ENCODE measurements at places on chromosomes 1 and 21.

DNA sequence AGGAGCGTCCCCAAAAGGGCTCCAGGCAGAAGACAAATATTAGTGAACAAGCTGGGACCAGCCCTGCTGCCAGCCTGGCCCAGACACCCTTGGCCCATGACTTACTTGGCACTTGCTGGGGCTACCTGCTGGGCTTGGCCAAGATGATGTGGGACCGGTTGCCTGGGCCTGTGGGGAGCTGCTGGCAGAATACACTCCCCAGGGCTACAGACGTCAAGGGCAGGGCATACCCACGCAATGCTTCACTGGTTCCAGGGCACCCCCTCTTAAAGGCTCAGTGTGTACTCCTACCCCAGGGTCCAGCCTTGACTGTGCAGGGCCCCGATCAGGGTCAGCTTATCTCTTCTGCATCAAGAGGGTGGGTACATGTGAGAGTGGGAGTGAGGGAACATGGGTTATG lies 106.5 kb upstream of the SLC2A1 start:
- no peak for DNase-seq

DNA sequence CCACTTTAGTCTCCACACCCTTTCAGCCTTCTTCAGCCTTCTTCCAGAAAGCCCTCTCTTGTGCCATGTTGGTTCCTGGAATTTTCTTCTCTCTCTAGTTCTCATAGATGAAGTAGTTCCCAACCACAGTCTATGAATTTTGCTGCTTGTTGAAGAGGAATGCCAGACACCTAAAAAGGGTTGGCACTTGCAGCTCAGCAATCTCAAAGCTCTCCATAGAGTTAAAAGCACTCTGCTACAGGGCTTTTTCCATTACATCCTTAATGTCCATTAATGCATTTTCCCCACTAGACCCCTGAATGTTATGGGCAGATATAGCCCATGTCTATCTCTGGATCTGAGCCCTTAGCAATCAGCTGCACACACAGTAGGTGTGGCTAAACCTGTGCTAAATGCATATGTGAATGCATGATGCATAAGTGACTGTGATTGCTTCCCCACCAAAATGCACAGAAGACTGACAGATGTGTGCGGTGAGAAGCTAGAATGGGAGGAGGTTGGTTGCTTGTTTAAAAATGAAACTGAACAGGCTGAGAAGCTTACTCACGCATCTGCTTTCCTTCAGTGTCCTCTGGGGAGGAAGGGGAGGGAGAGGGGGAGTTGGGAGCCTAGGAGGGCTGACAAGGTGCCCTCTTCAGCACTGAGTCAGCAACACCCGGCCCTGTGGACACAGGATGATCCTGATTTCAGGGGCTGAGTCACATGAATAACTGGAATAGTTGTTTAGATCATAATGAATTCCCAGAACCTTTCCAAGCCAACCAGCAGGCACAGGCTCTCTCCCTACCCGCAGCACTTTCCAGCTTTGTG lies 146.1 kb upstream of the FGGY start:
- DNase-seq: peak; percentile 66

- DNase-seq: no peak
Measured at GRCh38 chr1:165496501-165496900, 47.3 kb upstream of the LRRC52 start.

DNA sequence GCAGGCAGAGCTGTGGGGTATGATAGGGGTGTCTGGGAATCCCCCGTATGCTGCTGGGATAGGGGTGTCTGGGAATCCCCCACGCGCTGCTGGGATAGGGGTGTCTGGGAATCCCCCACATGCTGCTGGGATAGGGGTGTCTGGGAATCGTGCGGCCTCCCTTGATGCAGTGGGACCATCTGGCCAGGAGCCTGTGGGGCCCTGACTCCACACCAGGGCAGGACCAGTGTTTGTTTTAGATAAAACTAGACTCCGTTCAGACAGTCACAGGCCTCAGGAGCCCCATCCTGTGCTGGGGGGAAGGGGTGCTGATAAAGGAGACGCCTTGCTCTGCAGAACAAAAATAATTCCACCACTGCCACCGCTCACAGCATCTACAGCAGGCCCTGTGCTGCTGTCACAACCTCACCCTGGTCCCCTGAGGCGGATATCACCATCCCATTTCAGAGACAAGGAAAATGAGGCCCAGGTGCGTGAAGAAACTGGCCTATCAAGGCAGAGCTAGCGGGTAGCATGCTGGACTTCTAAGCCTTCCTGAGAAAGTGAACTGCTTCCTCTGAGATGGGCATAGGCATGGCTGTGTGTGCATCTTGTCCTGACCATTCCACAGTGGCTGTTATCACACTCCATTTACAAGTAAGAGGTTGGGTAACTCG lies 24.0 kb downstream of the ECE1 start:
- DNase-seq: no peak

DNA sequence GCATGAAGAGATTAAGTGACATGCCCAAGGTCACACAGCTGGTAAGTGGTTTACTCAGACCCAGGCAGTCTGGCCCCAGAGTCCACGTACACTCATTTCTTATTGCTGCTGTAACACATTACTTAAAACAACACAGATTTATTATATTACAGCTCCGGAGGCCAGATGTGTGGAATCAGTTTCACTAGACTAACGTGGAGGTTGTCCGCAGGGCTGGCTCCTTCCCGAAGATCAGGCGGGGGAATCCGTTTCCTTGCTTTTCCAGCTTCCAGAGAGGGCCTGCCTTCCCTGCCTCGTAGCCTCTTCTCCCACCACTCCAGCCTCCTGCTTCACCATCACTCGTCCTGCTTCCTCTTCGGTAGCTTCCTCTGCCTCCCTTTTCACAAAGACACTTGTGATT lies 81.2 kb downstream of the KCNN3 start:
- DNase-seq: no peak

- no peak for DNase-seq
Measured at GRCh38 chr1:87024936-87025540, 110.6 kb downstream of the HS2ST1 start.

DNA sequence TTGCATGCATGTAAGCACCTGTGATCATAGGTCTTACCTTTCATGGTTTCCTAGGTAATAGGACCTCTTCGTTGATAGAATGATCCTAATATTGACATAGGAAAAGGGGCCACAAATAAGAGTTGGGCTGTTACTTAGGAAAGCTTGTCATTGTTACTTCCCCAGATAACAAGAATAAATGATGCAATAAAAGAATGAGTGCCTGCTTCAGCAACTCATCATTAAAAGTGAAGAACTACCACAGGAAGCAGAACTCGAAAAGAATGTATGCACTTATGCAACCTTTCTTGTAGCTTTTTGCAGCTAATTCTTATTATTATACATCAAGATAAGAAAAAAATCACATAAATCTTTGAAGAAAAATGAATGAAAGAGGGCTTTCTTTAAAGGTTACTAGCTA lies 548.6 kb downstream of the LTN1 start:
- no peak for DNase-seq

- no peak for DNase-seq
Measured at GRCh38 chr21:45499970-45500577, 42.2 kb downstream of the SLC19A1 start.

Measured in omental fat pad (tissue), 4 donors.